Activated CD8-positive, alpha-beta memory T cell treated with anti-CD3 and anti-CD28 coated beads, Interleukin-2, amount 50 U/mL, for 48 hours (primary cell): ENCODE measurements at places on chromosomes 2 and 18.

DNA sequence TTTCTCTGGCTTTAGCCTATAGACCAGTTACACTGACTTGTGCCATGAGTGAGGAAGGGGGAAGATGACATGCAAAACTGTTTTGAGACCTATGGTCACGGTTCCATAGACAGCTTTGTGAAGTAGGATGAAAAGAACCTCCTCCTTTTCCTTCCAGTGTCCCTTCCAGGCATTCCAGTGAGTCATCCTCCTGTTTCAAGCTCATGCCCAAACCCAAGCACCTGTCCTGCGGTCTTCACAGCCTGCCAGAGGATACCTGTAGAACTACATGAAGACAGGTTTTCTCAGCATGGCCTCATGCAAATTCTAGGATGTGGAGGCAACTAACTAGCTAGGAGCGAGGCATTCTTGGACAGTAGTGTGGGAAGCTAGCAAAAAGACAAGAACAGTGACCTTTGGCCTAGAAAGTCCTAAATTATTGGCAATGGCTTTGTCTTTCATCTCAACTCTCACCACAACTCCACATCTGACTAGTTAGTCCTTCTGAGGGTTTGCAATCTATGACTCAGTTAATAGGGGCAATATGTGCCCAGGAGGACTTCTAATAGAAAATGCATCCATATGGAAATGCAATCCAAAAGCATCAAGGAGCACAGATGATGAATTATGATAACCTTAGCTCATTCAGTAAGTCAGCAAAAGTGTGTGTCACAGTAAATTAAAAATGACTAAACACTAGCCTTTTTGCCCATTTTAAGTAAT, 154.7 kb downstream of the RBM43 start:
- DNase-seq: no peak

DNA sequence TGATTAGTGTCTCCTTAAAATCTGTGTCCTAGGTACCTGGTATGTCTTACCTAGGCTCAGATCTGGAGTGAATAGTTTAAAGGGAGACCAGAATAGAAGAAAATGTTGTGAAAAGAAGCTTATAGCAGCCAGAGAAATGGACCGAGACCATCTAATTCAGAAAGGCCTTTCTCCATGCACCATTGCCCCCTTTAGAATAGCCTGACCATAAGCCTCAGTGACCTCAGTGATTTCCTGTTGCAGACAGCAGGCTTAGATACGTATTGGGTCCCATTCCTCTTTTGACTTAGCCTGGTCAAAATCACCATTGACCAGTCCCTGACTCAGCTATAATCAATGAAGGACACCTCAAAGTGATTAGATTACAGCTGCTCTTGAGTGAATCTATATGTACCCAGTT, 690.7 kb upstream of the KLHL29 start:
- DNase-seq: no peak

DNA sequence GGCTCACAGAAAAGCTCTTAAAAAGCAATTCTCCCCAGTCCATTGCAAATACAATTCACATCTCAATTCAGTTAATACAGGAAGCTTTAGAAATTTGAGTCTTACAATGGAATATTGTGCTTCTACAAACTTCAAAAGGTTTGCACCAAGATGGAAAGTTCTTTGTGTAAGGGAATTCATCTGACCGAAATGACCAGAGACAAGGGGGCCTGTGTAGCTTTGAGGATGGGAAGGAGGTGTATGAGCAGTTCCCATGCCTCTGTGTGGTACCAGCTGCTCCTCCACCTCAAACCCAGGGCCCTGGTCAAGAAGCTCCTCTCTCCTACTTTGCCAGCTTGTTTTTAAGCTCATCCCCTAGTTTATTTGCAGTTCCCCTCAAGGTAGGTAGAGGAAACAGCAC, 312.8 kb upstream of the PKDCC start:
- no peak for DNase-seq

- no peak for DNase-seq
Observed at GRCh38 chr2:164066095-164066494, 330.3 kb upstream of the FIGN start.

DNA sequence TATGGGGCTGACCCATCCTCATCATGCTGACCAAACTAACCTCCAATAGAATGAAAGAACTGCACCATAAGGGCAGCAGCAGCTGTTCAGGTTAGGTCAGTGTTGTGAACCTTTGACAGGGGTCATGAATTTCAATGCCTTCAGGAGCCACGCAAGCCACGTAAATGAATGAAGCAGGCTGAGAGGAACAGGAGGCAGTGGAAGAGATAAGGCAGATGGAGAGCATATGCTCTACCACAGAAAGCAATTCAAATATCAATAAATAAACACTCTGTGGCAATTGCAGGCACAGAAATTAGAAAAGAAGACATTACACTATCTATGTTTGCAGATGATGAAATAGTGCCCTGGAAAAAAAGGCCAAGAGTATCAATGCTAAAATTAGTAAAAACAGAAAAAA, 56.3 kb downstream of the SCG2 start:
- no peak for DNase-seq

- DNase-seq: no peak
Observed at GRCh38 chr2:82344670-82345069, 2040.1 kb upstream of the LRRTM1 start.

- DNase-seq: no peak
Observed at GRCh38 chr2:28802975-28803429, 7.6 kb upstream of the SPDYA start.

DNA sequence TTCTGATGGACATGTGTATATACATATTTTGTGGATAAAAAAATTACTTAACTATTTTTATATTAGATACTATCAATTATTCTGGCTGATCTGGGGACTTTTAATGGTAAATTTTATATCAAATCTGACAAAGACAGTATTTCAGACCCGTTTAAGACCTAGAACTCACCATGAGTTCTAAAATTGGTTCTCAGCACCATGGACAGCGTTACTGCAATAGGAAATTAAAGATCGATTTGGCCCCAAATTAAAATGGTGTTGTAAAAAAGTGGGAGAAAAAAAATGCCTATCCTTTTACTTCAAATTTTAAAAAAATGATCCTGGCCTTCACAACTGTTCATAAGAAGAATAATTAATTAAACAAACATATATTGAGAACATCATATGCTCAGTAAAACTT, 919 bp upstream of the SCN2A start:
- no peak for DNase-seq

- DNase-seq: no peak
Observed at GRCh38 chr2:23782646-23783045, 144.3 kb downstream of the ATAD2B start.

- no peak for DNase-seq
Observed at GRCh38 chr18:63997041-63997440, 27.2 kb downstream of the SERPINB8 start.

GRCh38 chr2:39243469-39244123, at the start of gene CDKL4:
CDKL4 (minus strand) TSS chr2:39243970.
- DNase-seq: no peak

- DNase-seq: no peak
Observed at GRCh38 chr18:25231327-25231691, 120.7 kb downstream of the ZNF521 start.

DNA sequence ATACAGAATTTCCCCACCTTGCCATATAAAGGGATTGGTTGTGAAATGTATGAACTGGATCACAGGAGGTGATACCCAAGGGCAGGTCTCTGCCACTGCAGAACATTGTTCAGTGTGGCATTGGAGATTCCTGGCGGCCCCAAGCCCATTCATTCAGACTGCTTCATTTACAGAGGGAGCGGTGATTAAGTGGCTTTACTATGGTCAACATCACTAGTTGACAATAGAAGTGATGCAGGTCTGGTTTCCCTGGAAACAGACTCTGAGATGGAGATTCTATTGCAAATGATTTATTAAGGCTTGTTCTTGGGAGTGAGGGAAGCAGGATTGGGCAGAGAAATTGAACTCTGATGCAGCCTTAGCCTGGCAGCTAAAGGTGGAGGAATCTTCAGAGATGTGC, 62.4 kb downstream of the ZDBF2 start:
- DNase-seq: no peak

DNA sequence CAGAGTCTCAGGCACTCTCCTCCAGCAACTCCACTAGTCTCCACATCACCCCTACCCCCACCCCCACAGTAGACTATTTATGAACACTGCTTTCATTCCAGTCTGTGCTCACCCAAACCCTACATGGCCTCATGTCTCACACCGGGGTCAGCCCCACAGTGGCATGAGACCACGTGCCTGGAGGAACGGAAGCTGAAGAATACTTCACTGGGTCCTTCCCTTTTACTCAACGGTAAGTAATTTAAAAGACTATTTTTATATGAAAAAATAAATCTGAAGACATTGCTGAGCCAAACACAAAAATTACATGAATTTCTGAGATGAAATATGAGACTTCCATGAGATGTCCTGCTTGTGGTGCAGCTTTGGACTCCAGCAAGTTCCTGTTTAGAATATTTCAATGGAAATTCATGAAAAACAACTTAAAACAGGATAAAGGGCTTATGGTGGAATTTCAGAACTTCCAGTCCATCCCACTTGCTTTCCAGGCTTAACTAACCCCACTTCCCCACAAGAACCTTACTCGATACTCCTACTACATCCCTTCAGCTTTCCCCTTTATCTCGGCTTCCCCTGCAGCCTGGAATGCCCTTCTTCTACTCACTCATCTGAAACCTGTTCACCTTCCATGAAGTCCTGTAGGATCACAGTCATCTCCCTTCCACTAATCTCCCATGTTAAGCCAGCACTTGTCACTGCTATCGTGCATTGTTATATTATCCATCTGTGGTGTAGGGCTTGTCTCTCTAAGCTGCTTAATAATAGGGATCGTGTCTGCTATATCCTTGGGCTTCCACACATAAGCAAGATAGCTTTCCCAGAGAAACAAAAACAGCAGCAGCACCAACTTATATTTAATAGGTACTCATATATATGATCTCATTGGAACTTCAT, 47.9 kb downstream of the SLC14A1 start:
- no peak for DNase-seq

GRCh38 chr2:25255745-25256487, 85.8 kb downstream of the DNMT3A start:
- no peak for DNase-seq

DNA sequence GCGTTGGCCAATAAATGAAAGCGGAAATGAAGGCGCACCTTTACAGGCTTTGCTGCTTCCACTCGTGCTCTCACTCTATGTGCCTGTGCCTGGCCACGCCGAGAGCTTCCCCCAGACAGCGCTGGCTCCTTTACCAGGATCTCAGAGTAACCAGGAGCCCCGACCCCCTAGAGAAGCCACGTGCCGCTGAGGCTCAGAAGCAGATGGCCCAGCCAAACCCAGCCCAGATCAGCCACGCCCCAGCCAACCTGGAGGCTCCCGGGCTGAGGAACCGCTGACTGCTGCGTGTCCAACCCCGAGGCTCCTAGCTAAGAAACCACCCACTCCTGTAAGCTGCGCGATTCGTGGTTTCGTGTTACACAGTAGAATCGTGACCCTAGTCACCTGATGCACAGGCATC, 199.3 kb downstream of the NCK2 start:
- DNase-seq: no peak

- DNase-seq: peak; percentile 63
Observed at GRCh38 chr2:231711677-231712450, 3.5 kb downstream of the PTMA start.

DNA sequence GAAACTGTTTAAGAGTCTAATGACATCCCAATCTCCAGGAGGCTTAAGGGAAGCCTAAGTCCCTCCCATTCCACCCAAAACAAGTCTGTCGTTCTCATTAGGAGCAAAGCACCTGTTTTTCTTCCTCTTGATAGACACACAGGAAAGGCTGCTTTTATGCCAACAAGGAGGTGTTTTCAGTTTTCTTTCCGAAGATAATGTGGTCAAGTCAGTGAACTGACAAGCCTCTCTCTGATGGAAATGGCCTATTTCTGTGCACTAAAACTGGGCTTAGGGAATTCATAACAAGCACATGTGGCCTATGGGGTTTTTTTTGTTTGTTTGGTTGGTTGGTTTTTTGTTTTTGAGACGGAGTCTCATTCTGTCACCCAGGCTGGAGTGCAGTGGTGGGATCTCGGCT, 36.2 kb downstream of the FBLN7 start:
- DNase-seq: no peak

DNA sequence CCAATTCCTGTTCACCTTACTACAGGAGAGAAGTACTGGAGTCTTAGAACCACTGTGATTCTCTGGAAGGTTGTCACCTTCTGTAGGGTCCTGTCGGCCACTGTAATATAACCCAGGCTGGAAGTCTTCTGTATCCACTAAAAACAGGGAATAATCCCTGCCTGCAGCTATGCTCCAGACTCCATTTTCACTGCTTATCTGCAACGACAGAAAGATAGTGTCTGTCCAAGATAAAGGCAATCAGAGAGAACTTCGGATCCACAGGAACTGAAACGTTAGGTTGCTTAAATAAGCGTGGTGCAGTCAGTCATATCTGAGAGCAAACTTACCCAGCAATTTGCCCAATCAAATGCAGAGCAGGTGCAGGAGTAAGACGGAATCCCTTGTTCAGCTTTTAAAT, 34.2 kb downstream of the ALS2 start:
- DNase-seq: no peak

- no peak for DNase-seq
Observed at GRCh38 chr2:36502081-36502480, 95.9 kb downstream of the FEZ2 start.

DNA sequence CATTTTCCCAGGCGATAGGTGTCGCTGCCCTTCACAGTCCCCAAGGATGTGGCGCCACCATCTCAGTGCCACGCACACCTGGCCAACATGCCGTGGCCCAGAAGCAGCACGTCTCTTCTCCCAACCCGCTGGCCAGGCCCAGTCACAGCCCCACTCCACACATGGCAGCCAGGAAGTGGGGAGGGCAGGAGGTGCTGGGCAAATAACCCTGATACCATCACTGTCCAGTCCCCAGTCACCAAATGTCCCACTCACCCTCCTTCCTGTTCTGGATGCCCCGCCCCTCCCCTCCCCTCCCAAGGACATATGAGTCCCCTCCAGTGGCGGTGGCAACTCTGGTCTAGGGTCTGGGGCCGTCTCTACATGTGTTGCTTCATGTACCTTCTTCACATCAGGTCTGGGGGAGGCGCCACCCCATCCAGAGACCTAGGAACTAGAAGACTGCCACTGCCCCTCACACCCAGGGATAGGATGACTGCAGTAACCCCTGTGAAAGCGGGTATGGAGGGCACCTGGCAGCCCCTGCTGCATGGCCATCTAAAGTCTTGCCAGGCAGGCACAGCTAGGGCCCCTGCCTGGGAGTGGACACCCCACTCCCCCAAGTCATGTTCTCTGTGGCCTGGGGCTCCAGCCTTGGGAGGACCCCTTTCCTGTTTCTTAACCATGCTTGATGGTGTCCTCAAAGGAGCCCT, 7.3 kb upstream of the CAPN10 start:
- DNase-seq: no peak

DNA sequence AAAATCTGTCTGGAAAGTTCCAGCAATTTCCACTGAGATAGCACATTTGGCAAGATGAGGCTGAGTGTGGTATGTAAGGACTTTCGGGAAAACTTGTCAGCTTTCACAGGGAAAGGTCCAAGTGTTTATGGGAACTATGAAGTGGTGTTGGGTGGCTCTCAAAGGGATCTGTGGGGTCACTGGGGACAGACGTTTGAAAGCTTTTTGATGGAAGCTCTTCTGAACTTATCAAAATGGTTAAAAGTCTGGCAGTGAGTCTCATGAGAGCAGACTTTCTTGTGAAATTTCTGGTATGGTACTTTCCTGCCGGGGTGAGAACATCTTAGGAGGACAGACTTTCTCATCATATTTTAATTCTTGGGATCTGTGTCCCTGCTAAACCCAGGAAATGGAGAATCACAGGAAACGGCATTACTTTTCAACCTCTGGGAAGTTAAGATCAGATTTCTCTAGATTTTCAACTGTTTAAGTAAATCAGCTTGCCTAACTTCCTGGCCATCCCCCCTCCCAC, 546.3 kb upstream of the ZEB2 start:
- no peak for DNase-seq

GRCh38 chr2:205705511-205706349, 23.4 kb downstream of the NRP2 start:
- DNase-seq: no peak
